CD4-positive, alpha-beta memory T cell (primary cell): ENCODE measurements at places on chromosomes 7 and 10. TPM values are rescaled to one million over a fixed set of nuclear protein-coding genes. Genes with fewer than 3 reads are reported as not detected.

The ACTL6B gene
- total RNA-seq: not detected

The C7orf25 gene
- 8.8 TPM for total RNA-seq

The POLR2J2 gene
- 27.7 TPM for total RNA-seq

The TRIL gene
- not detected for total RNA-seq

DNA sequence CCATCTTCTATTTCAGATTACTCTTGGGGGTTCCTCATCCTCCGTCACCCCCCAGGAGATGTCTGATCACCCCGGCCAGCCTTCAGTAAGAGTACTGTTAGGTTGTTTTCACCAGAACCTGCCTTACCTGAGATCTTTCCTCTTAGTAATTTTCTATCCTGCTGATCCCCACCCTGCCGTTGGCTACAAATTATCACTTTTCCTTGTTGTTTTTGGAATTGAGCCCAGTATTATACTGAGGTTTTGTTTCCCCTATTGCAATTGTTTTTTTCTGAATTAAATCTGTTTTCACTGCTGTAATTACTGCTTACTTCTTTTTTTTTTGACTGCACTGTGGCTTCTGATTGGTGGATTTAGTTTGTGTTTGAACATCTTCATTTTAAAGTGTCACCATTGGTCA, 14.7 kb downstream of the SPAM1 start:
- no peaks in the 10 kb centered on the region for H3K36me3 ChIP-seq
- no peak overlapping the region for H3K4me3 ChIP-seq
- no peak overlapping the region for H3K27ac ChIP-seq
- H3K4me1 ChIP-seq: no peaks in the 10 kb centered on the region

GRCh38 chr10:107859065-107859464, 694.6 kb upstream of the SORCS1 start:
- H3K27me3 ChIP-seq: no peaks in the 10 kb centered on the region
- no peaks in the 10 kb centered on the region for H3K4me1 ChIP-seq
- H3K4me3 ChIP-seq: no peak overlapping the region
- H3K36me3 ChIP-seq: no peaks in the 10 kb centered on the region
- H3K27ac ChIP-seq: no peak overlapping the region
- DNase-seq: no peak

GRCh38 chr10:110414548-110415309, 83.0 kb upstream of the DUSP5 start:
- H3K4me3 ChIP-seq: peak overlapping the region; percentile 5
- no peaks in the 10 kb centered on the region for H3K27me3 ChIP-seq
- peaks cover 43% of the 10 kb centered on the region for H3K4me1 ChIP-seq
- no peaks in the 10 kb centered on the region for H3K36me3 ChIP-seq

GRCh38 chr10:95880704-95881103, 27.1 kb upstream of the CC2D2B start:
- H3K27me3 ChIP-seq: no peaks in the 10 kb centered on the region
- no peaks in the 10 kb centered on the region for H3K4me1 ChIP-seq
- no peak for DNase-seq
- H3K36me3 ChIP-seq: no peaks in the 10 kb centered on the region

DNA sequence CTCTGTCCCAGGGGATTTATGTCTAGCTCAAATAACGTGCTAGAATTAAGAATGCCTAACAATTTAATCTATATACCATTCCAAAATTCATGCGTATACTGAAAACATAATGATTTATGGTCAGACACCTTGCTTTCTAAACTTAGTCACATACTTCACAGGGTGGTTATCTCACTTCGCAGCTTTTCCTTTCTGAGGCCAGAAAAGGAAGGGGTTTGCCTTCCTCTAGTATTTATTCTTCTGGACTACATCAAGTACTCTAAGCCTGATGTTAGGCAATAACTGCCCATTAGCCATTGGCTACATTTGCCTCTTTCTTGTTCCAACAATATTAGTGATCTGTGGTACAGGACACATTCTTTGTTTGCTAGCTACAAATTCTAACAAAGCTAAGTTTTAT, 72.6 kb upstream of the FHIP2A start:
- no peak overlapping the region for H3K4me3 ChIP-seq
- DNase-seq: no peak
- no peak overlapping the region for H3K27ac ChIP-seq
- no peaks in the 10 kb centered on the region for H3K4me1 ChIP-seq
- no peaks in the 10 kb centered on the region for H3K36me3 ChIP-seq

DNA sequence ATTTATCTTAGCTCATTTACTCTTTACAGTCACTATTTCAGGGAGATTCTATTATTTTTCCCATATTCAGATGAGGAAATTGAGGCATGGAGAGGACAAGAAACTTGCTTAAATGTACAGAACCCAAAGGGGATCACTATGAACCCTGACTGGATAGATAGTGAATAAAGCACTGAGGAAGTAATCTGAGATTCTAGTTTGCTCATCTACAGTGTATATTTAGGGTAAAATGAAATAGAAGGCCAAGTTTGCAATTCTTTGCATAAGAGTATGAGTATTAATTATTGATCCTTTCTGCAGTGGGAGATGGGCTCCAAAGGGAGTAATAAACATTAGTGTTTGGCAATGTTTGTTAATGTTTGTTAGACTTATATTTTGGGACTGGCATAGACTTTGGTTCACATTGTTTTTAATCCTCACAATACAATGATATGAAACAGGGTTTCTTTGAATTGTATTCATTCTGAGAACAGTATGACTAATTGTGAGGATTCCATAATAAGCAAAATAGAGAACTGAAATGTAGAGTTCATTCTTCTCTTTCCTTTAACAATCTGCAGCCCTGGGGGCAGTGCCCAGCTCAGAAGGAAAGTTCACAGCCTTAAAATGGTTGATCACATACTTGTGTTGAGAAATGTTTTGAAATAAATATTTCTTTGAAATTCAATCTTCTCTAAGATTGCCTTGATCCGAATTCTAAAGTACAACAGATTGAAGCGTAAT, 131.0 kb upstream of the ZNF804B start:
- no peaks in the 10 kb centered on the region for H3K27me3 ChIP-seq
- H3K36me3 ChIP-seq: no peaks in the 10 kb centered on the region
- H3K4me1 ChIP-seq: no peaks in the 10 kb centered on the region
- H3K27ac ChIP-seq: no peak overlapping the region

DNA sequence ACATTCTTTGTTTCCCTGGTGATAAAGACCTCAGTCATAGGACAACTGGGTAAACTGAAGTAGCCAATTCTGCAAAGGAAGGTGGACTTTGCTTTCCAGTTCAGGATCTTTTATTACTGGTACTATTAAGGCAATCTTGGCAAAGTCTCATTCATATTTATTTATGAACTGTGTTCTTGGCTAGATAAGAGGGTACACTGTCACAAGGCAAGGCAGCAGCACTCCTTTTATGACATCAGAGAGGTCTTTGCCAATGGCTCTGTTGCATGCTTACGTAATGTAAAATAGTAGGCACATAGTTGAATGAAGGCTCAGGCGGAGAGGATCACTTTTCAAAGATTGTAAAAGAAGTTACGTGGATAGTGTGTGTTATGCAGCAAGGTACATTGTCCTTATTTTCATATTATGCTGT, 63.7 kb upstream of the PDK4 start:
- no peak overlapping the region for H3K4me3 ChIP-seq
- no peak overlapping the region for H3K27ac ChIP-seq
- H3K4me1 ChIP-seq: no peaks in the 10 kb centered on the region

DNA sequence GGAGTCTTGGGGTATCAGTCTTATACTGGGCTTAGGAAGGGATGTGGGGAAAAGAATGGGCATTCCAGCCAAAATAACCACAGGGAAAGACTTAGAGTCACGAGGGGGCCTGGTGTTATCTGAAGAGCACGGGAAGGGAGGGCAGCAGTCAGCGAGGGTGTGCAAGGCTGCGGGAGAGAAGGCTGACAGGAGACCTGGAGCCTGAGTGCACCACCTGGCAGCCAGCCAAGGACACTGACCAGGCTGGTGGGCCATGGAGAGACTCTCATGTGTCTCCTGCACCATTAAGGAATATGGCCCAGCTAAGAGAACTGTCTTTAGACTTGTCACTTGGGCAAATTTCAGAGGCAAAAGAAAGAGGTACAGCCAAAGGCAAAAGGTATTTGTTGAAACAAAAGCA, 69.6 kb downstream of the PKD1L1 start:
- no peak for DNase-seq
- H3K4me1 ChIP-seq: no peaks in the 10 kb centered on the region
- no peak overlapping the region for H3K27ac ChIP-seq
